MV-4-11 (cell line): ENCODE measurements at places on chromosomes 16 and 17.
A peak's percentile ranks its signal among the peaks of the same experiment; 100 is the strongest.

DNA sequence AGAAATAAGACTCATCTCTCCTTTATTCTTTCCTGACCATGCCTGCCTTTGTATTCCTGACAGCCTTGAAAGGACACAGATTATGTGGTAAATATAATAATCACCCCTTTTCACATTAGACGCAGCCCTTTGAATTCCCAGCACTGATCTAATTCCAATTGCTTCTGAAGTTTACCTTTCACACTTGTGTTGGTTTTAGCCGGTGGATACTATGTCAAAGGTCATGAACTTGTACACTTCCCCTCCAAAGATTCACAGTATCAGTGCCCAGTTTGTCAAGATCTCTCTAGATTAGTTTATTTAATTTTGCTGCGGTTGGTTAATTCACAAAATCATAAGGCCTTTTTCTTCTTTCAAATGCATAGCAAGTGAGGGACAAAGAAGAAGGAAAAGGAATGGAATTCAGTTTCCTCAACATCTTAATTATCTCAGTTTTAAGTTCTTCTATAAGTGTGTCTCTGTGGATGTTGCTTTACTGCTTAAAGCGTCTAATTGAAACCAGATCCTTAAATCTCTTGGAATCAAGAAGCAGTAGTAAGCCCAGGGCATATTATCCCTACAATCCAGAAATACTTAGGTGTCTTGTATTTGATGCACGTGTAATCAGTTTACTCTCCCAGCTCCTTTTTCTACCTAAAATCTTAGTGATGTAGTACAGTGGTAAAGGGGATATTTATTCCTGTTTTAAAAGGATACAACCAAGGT, 174.3 kb upstream of the TBX2 start:
- no peak for DNase-seq

- no peak for DNase-seq
Observed at GRCh38 chr16:82957212-82957611, 330.4 kb downstream of the CDH13 start.

DNA sequence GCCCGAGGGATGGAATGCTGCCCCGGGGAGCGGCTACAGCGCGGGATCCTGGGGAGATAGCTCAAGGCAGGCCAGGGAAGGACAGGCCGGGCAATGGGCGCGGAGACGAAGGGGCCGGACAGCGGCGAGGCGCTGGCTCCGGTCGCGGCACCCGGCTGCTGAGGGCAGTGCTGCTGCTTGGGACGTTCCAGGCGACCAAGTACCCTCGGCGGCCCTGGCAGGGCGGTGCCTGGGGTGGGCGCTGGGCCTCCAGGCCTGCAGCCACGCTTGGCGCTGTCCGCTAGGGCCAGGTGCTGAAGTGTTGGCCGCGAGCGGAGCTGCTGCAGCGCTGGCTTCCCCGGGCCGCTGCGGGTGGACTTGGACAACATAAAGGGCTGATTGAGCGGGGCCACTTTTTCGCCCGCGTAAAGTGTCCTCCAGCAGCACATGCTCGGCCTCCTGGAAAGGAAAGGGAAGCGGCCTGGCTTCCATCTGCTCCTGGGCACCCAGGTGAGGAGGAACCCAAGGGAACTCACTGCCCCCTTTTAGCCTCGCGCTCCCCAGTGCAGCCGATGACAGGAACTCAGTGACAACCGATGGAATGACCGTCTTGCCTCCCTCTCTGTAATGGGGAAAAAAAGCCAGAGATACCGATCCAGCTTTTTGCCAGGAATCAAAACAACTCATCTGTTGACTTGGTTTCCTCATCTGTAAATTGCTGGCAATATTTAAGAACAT, 23.7 kb downstream of the CLEC3A start:
- DNase-seq, result peak; percentile 16

- DNase-seq, result no peak
Observed at GRCh38 chr16:73339821-73340220, 291.9 kb upstream of the ZFHX3 start.

- no peak for DNase-seq
Observed at GRCh38 chr17:81317961-81318605, 23.0 kb upstream of the SLC38A10 start.

GRCh38 chr16:1982991-1983543, 926 bp upstream of the GFER start:
- no peak for DNase-seq

- no peak for DNase-seq
Observed at GRCh38 chr17:64378890-64379354, 11.7 kb downstream of the PECAM1 start.

DNA sequence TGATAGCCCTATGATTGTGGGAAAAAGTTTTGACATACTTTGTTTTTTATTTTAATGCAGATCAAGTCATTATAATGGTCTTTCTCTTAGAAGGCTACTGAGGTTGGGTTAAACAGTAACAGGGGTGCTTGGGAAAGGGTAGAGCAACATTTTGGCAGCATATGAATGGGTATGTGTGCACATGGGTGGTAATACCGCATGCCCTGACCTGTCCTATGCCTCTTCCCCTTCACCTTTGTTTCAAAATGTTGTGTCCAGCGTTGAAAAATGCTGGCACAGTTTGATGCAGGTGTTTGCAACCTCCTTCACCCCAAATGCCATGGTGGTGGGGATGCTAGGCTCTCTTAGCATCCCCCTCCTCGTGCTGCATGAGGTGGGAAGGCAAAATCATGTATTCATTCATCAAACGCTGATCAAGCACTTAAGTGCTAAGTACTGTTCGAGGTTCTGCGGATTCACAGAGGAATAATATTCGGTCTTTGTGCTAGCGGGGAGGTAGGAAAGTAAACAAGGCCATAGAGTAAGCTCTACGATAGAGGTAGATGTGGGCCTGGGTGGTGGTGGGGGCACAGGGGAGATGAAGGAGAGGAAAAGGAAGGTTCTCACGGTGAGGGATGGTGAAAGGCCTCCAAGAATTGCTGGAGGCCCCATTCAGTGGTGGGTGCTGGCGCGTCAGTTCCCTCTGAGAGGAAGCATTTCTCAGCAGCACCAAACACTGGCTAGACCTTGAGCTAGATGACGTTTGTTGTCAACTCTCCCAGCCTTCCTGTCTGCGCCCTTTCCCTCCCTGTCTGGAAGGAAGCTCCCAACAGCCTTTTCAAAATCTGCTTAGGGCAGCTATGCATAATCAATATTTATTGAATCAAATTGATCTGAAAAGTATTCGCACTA, 13.3 kb upstream of the MARCHF10 start:
- DNase-seq, result no peak

DNA sequence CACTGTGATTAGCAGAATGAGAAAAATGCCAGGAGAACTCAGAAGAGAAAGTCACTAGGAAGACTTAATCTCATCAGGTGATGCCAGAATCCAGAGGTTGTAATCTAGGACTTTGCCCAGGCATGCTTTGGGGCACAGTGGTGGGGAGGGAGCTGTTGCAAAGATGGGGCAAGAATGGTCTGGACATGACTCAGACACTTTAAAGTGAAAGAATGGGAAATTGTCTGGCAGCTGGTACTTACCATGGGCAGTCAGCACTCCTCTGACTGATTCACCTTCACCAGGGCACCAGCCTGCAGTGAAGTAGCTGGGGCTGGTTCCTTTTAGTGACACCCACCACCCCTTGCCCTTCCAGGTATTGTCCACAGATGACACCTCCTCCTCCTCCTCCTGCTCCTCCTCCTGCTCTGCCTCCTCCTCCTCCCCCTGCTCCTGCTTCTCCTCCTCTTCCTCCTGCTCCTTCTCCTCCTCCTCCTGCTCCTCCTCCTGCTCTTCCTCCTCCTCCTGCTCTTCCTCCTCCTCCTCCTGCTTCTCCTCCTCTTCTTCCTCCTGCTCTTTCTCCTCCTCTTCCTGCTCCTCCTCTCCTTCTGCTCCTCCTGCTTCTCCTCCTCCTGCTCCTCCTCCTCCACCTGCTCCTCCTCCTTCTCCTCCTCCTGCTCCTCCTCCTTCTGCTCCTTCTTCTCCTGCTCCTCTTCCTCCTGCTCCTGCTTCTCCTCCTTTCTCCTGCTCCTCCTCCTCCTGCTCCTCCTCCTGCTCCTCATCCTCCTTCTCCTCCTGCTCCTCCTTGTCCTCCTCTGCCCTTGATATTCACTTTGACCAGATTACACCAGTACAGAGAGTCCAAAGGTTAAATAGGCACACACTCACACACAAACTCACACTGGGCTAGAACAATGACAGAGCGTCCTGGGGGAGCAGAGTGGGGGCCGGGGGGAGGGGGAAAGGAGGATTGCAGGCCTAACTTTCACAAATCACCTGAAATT, at the start of gene CHD9NB:
CHD9NB (minus strand) TSS at position 379 of the 983 bp plus-strand sequence. CDS start 8,739 bp downstream, outside the sequence.
- peak; percentile 81 for DNase-seq

- no peak for DNase-seq
Observed at GRCh38 chr16:3243882-3244281, 8.9 kb upstream of the ZNF200 start.

DNA sequence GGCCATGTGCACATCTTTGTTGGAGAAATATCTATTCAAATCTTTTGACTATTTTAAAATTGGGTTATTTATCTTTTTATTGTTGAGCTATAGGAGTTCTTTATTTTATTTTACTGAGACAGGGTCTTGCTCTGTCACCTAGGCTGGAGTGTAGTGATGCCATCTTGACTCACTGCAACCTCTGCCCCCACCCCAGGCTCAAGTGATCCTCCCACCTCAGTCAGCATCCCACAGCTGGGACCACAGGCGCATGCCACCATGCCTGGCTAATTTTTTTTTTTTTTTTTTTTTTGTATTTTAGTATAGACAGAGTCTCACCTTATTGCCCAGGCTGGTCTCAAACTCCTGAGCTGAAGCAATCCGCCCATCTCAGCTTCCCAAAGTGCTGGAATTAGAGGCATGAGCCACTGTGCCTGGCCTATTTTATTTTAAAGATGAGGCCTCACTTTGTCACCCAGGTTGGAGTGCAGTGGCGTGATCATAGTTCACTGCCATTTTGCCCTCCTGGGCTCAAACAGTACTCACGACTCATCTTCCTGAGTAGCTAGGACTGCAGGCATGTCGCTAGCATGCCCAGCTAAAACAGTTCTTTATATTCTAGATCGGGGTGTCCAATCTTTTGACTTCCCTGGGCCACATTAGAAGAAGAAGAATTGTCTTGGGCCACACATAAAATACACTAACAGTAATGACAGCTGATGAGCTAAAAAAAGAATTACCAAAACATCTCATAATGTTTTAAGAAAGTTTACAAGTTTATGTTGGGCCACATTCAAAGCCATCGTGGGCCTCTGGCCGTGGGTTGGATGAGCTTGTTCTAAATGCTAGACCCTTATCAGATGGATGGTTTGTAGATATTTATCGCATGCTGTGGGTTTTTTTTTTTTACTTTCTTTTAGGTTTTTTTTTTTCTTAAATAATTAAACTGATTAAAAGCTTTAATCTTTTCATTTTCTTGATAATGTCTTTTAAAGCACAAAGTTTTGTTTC, 13.7 kb downstream of the TENT4B start:
- no peak for DNase-seq

DNA sequence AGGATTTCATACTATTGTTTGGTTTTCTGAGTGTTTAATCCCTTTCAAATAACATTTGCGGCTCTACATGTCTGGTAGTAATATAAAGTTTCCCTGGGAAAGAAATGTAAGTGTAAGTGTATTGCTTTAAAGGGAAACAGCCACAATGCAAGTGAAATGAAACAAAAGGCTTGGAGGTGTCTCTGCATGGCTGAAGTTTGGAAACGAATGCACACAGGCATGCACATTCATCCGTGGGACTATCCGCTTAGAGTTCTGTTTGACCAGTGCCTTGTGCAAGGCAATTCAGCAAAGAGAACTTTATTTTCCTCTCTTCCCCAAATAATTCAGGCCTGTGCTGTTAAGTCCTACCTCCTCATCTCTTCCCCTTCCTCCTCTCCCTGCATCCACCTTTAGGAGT, 56.1 kb upstream of the MRTFB start:
- DNase-seq, result no peak

DNA sequence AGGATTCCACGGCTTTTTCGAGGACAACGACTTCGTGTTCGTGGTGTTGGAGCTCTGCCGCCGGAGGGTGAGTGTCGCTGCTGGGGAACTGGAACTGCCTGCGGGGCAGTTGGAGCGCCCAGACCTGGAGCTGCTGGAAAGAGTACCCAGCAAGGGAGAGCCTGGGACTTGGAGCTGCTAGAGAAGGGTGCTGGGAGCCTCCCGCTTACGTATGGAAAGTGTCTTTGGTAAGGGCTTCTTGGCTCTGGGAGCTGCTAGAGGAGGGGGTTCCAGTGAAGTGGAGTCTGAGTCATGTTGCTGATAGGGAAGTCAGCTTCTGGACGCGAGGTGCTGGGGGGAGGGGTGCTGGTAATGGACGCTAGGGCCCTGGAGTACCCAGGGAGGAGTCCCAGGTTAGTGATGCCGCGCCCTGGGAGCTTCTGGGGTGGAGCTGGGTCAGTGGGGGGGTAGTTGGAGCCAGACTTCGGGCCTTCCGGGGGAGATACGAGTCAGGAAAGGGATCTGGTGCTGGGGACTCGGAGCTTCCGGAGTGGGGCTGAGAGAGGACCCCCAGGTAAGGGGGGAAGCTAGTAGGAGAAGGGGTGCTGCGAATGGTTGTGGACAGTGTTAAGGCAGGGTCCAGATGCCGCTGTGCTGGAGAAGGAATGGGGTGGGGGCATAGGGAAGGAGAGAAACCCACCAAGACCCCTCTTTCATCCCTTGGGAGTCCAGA, 741 bp downstream of the PLK1 start:
- peak; percentile 62 for DNase-seq

DNA sequence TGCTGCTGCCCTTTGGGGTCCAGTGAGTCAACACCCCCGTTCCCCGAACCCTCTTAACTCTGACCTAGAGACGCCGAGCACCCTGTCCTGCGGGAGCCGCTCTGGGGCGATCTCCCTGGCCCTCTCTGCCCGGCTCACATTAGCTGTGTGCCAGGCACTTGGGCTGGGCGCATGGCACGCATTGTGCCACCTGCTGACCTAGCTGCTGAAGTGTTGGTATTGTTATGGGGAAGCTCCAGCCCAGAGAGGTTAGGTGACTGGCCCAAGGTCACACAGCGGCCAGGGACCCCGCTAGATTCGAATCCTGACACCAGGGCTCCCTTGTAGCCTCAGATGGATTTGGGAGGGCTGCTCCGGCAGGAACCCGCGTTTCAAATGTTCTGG, 1.1 kb downstream of the HSD17B1 start:
- no peak for DNase-seq

GRCh38 chr16:85428168-85428898, 184.8 kb upstream of the GSE1 start:
- DNase-seq, result no peak

- no peak for DNase-seq
Observed at GRCh38 chr16:12629271-12629670, 174.4 kb downstream of the CPPED1 start.

GRCh38 chr16:70706948-70707465, 21.2 kb upstream of the MTSS2 start:
- DNase-seq, result no peak

DNA sequence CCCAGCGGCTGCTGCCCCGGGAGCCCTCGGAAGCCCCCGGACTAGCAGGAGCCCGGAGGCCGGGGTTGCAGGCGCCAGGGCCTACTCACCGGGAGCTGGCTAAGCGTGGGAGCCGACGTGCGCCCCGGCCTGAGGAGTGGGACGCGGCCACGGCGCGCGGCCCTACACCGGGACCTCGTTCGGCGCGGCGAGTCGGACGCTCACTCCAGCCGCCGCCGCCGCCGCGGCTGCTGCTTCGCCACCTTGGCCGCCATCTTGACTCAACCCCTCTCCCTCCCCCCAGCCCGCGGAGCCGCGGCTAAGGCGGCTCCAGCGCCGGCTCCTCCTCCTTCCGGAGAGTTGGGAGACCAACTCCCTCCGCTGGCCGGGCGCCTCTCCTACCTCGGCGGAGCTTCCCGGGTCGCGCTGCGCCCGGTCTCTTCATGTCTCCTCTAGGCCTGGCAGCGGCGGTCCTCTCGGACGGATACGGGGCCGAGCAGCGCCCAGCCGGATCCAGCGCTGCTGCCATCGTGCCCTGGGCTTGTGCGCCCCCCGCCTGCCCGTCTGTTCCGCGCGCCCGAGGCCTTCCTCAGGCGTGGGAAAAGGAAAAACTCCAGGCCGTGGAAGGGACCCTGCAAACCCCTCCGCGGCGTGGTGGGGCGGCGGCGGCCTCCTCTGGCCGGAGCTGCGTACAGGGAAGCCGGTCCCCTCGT, at the start of gene NCOR1:
NCOR1 (minus strand) TSS at position 262 of the 692 bp plus-strand sequence. CDS start 20,965 bp downstream, outside the sequence.
- DNase-seq, result peak; percentile 83
